DND-41 (cell line): ENCODE measurements at places on chromosomes 16 and 17.

- H3K36me3 ChIP-seq, result peaks cover 48% of the 10 kb centered on the region
- DNase-seq, result no peak
- no peak overlapping the region for H3K4me3 ChIP-seq
- H3K4me1 ChIP-seq, result no peaks in the 10 kb centered on the region
- H3K27ac ChIP-seq, result no peak overlapping the region
These were observed 24.7 kb downstream of the WSB1 start for GRCh38 chr17:27318633-27319032.

- no peak overlapping the region for H3K4me3 ChIP-seq
- no peaks in the 10 kb centered on the region for H3K4me1 ChIP-seq
- no peaks in the 10 kb centered on the region for H3K27me3 ChIP-seq
- H3K27ac ChIP-seq, result no peak overlapping the region
- no peaks in the 10 kb centered on the region for H3K36me3 ChIP-seq
- no peak for DNase-seq
These were observed 36.3 kb downstream of the OR1D5 start for GRCh38 chr17:3026856-3027751.

DNA sequence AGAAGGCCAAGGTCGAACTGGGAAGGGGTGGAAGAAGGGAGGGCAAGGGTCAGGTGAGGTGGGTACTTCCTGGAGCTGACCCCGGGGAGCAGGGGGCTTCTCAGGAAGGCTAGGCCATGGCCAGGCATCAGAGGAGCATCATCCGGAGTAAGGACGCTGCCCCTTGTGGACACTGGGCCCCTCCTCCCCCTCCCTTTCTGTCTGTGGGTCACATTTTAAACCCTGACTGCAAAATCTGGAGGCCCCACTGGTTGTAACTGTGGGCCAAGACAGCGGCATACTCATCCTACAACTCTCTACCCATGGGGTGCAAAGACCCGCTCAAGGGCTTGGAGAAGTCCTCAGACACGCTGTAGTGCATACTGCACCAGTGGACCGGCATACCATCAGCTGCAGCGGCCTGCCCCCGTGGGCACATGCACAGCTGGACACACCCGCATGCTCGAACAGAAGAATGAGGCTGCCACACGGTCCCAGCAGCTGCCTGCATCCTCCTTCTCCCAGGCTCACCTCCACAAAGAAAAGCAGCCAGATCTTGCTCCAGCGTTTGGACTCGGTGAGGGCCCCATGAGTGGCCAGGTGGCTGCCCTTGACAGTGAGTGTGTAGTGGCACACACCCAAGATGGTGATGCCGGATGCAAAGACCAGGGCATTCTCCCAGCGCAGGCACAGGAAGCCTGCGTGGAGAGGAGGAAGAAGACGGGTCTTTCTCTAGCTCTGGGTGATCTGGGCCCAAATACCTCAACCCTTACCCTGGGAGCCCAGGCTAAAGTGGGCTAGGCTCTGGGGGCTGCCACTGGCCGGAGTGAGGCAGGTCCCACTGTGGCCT lies 1.2 kb downstream of the FADS6 start:
- H3K27me3 ChIP-seq, result peaks cover 8% of the 10 kb centered on the region
- H3K4me1 ChIP-seq, result no peaks in the 10 kb centered on the region
- H3K4me3 ChIP-seq, result no peak overlapping the region
- no peaks in the 10 kb centered on the region for H3K36me3 ChIP-seq
- H3K27ac ChIP-seq, result no peak overlapping the region

DNA sequence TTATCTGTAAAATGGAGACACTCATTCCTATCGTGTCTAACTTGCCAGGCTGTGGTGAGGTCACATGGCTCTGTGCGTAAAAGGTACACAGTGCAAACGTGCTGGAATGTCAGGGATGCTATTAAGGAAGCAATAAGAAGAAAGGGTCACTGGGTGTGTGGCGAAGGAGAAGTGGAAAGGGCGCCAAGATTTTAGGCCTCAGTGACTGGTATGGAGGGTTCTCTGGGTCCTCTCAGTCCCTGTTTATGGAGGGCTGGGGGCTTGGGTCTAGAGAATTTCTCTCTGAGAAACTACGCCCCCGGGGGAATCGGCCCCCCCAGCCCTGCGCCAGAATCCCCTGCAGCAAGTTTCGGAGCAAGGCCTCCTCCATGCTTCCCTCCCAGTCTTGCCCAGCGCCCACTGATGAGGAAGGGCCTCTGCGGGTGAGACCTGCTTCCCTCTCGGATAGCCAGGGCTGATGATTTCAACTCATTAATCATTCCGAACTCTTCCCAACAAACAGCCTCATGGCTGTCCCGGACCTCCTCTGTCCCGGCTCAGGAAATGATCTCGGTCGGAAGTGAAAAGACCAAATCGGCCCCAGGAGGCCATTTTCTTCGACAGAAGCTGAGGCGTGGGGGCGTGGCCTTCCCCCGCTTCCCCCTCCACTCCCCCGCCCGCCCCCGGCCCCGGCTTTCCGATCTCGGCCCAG lies 1.2 kb upstream of the HEXIM1 start:
- H3K4me1 ChIP-seq, result peaks cover 38% of the 10 kb centered on the region
- H3K4me3 ChIP-seq, result peak overlapping the region; percentile 83
- no peaks in the 10 kb centered on the region for H3K27me3 ChIP-seq

- H3K4me3 ChIP-seq, result no peak overlapping the region
- no peaks in the 10 kb centered on the region for H3K36me3 ChIP-seq
- H3K27me3 ChIP-seq, result no peaks in the 10 kb centered on the region
- no peak for DNase-seq
- no peaks in the 10 kb centered on the region for H3K4me1 ChIP-seq
These were observed 245.9 kb downstream of the TOX3 start for GRCh38 chr16:52301026-52301425.

DNA sequence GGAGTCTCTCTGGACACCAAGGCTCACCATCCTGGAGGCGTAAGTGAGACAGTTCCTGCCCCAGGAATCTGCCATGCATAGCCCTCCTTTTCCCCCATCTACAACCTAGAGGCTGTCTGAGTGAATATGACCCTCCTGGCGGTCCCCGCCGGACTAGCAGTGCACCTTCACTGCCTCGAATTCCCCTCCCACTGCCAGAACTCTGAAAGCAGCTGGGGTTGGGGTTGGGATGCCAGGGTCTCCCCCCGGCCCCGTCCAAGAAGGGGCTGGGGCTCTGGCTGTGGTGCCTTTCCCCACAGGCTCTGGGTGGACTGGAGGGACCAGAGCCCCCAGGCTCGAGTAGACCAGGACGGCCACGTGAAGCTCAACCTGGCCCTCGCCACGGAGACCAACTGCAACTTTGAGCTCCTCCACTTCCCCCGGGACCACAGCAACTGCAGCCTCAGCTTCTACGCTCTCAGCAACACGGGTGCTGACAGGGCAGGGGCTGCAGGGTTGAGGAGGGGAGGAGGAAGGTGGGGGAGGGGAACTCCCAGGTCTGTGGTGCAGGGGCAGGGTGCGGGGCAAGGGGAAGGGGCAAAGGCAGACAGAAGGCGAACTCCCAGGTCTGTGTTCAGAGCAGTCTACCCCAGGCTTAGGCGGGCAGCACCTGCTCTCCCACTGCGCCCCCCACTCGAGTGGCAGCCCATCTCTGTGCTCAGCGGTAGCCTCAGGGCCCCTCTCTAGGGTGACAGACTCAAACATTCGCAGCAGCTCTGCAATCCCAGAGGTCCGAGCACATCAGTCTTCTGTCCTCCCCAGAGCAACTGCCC lies 1.2 kb downstream of the ZACN start:
- no peaks in the 10 kb centered on the region for H3K27me3 ChIP-seq
- DNase-seq, result peak; percentile 46
- H3K4me3 ChIP-seq, result no peak overlapping the region
- peaks cover 10% of the 10 kb centered on the region for H3K4me1 ChIP-seq
- H3K36me3 ChIP-seq, result peaks cover 27% of the 10 kb centered on the region

GRCh38 chr16:84169765-84170310 lies 17.0 kb downstream of the TAF1C start:
- DNase-seq, result no peak
- no peak overlapping the region for H3K27ac ChIP-seq
- no peak overlapping the region for H3K4me3 ChIP-seq
- H3K27me3 ChIP-seq, result peaks cover 2% of the 10 kb centered on the region
- no peaks in the 10 kb centered on the region for H3K36me3 ChIP-seq

GRCh38 chr16:69520800-69521602 lies 44.8 kb upstream of the NFAT5 start:
- H3K27me3 ChIP-seq, result no peaks in the 10 kb centered on the region
- no peaks in the 10 kb centered on the region for H3K4me1 ChIP-seq
- DNase-seq, result no peak
- no peak overlapping the region for H3K4me3 ChIP-seq
- H3K36me3 ChIP-seq, result no peaks in the 10 kb centered on the region
- H3K27ac ChIP-seq, result no peak overlapping the region

DNA sequence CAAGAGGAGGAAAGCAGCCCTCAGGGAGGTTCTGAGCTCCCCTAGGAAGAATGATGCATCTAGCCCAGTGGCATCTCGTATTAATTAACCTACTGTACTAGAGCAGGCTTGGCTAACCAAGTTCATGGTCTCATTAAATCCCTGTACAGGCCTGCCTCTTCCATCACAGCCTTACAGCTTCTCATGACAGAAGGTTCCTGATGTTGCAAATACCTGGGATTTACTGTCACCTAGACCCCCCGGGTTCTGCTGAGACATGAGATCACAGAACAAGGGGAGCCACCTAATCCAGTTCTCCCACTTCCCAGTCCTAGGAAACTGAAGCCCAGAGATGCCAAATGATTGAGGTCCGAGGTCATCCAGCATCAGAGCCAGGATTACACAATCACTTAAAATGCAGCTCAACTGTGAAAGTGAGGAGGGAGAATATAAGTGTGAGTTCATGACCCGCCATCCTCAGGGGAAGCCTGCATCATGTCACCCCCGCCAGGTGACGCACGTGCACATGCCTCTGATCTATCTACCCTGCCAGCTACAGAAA lies 23.9 kb downstream of the ACLY start:
- H3K4me1 ChIP-seq, result no peaks in the 10 kb centered on the region
- H3K4me3 ChIP-seq, result no peak overlapping the region
- H3K27ac ChIP-seq, result no peak overlapping the region
- H3K27me3 ChIP-seq, result no peaks in the 10 kb centered on the region

DNA sequence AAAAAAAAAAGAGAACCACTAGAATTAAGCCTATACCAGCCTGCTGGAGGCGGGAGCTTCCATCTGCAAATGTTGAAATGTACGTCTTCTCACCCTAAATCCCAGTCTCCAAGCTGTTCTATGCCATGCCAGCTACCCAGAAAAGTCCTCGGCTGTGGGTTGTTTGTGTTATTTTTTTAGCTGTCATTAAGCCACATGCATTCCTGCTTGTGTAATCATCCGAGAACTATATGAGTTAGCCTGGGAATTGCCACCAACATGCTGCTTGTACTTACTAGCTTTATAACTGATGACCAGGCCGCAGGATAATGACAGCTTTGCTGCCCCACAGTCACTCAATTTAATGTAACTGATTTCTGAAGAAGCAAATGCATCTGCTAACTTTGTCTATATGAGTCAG lies 313.9 kb upstream of the SALL1 start:
- no peak overlapping the region for H3K27ac ChIP-seq
- DNase-seq, result no peak
- no peaks in the 10 kb centered on the region for H3K4me1 ChIP-seq

DNA sequence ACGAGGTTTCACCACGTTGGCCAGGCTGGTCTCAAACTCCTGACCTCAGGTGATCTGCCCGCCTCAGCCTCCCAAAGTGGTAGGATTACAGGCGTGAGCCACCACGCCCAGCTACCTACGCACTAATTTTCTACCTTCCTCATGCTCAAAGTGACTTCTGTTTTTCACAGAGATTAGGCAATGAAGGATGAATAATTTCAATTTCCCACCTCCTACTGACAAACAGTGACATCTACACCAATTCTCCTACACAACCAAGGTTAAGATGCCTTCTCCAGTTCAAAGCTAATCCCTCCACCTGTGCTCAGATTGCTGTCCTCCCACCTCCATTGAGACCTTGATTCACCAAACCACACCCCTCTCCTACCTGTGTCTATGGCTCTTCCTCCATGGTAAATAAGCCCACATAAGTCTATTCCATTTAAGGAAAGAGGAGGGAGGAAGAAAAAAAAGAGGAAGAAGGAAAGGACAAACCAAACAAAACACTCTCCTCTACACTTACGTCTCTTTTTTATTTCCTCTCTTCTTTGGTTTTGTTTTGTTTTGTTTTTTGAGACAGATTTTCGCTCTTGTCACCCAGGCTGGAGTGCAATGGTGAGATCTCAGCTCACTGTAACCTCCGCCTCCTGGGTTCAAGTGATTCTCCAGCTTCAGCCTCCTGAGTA lies 5.5 kb upstream of the MED11 start:
- H3K4me3 ChIP-seq, result no peak overlapping the region
- H3K27ac ChIP-seq, result no peak overlapping the region
- H3K36me3 ChIP-seq, result peaks cover under 1% of the 10 kb centered on the region; the same call in 1 of the 2 replicates

DNA sequence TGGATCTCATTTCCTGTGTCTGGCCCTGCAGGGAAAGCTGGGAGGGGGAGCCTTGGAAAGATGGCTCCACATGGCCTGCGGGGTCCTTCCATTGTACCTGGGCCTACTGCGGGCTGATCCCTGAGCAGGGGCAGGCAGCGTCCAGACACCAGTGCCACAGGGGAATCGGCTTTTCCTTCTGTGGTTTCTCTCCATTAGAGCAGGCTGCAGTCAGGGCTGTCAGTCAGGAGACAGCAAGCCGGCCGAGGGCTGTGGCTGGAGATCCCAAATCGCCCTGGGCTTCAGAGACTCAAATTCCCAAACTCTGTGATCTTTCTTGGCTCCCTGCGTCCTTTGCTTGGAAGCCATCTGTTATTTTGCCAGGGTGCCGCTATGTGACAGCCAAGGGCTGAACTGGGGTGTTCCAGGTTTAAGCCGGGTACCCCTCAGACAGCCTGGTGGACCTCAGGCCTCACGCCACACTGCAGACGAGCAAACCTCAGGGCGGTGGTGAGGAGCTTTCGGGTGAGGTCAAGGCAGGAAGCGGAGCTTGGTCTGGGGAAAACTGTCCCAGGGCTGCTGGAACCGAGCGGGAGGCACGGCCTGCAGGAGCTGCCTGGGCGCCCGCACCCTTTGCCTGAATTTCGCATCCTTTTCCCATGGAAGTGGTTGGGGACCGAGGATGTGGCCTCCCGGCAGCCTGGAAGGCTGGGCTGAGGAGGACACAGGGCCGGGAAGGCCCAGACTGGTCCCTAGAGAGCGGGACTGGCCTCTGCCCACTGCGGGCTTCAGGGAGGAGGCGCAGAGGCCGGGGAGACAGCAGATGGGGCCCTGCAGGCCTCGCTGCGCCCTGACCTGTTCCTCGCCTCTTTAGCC lies 1.5 kb upstream of the CPNE7 start:
- no peak for DNase-seq
- peaks cover 6% of the 10 kb centered on the region; the same call in 1 of the 2 replicates for H3K36me3 ChIP-seq
- no peak overlapping the region for H3K27ac ChIP-seq
- no peak overlapping the region for H3K4me3 ChIP-seq
- peaks cover 15% of the 10 kb centered on the region for H3K4me1 ChIP-seq

- DNase-seq, result no peak
- H3K4me1 ChIP-seq, result no peaks in the 10 kb centered on the region
- H3K27ac ChIP-seq, result no peak within 1 kb of the TSS
- peaks cover 80% of the 10 kb centered on the region for H3K36me3 ChIP-seq
These were observed at the start of gene NPB for GRCh38 chr17:81902023-81902652. NPB (plus strand) TSS chr17:81902238; CDS start chr17:81902278, 40 bp downstream.

- no peaks in the 10 kb centered on the region for H3K4me1 ChIP-seq
- no peaks in the 10 kb centered on the region for H3K27me3 ChIP-seq
- H3K27ac ChIP-seq, result no peak overlapping the region
- no peak for DNase-seq
- H3K4me3 ChIP-seq, result no peak overlapping the region
- no peaks in the 10 kb centered on the region for H3K36me3 ChIP-seq
These were observed 485.7 kb downstream of the HS3ST4 start for GRCh38 chr16:26177438-26177837.

- H3K27ac ChIP-seq, result no peak overlapping the region
- peak; percentile 72 for DNase-seq
- no peaks in the 10 kb centered on the region for H3K36me3 ChIP-seq
- no peaks in the 10 kb centered on the region for H3K4me1 ChIP-seq
These were observed 13.4 kb upstream of the ATP5MC1 start for GRCh38 chr17:48878920-48879898.

- peaks cover 18% of the 10 kb centered on the region for H3K4me1 ChIP-seq
- H3K27ac ChIP-seq, result no peak overlapping the region
- no peaks in the 10 kb centered on the region for H3K36me3 ChIP-seq
- no peak for DNase-seq
These were observed 11.6 kb downstream of the CBFA2T3 start for GRCh38 chr16:88965411-88965810.
